Activated CD4-positive, alpha-beta T cell treated with anti-CD3 and anti-CD28 coated beads, Interleukin-2, Interleukin-6, amounts not matched to agents 100 ng/mL and 50 ng/mL, durations not matched to agents 16 hours and 8 hours (primary cell): ENCODE measurements at places on chromosomes 3 and 15.
A peak's percentile ranks its signal among the peaks of the same experiment; 100 is the strongest.

GRCh38 chr15:31036783-31037182 lies 45.4 kb upstream of the MTMR10 start:
- DNase-seq, result no peak

GRCh38 chr3:55615694-55616295 lies 128.7 kb upstream of the WNT5A start:
- no peak for DNase-seq

DNA sequence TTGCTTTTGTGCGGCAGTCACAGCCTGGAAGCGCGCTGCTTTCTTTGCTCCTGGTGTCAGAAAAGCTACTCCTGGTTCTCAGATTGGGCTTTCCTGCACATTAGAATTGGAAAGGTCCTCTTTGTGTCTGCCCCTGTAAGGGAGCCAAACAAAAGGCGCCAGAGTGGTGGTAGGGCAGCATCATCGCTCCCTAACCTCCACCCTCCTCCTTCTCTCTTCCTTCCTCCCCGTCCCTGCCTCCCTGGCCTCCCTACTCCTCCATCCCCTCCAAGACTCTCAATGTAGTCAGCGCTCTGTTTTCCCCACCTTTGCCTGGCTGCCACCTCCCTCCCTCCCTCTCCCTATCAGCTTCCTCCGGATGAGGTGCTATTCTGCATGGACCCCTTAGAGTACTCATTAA lies 65.3 kb downstream of the SH3GL3 start:
- DNase-seq, result no peak

DNA sequence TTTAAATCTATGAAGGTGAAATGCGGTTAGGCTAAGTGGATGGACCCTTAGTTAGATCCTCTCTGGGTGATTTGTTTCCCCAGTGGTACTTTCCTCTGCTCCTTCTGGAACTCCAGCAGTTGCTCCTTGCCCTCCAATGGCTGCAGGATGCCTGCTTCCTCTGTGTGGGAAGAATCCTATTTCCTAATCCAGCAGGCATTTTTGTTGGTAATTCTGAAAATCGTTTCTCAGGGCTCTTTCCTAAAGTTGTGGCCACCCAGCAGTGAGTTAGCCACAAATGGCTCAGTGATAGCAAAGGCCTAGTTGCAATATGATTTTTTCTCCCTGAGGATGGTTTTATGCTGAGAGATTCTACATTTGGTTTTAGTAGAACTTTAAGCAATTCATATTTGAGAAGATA lies 332.3 kb upstream of the C2CD4B start:
- DNase-seq, result no peak

DNA sequence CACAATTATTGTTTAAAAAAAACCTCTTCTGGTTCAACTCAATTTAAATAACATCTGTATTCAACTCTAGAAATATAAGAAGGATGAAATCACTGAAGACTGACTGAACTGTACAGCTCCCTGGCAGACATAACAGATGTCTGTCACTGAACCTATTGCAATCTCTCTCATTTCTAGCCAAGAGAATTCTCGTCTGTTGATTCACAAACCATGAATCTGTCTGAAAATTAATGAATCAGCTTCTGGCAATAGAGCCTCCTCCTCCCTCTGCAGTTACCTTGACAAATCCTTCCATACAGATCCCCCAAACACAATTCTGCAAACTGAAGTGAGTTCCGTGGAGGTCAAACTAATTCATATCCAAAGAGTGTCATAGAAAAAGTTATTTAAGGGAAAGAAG lies 561.4 kb downstream of the PYDC2 start:
- DNase-seq, result no peak

GRCh38 chr3:20916951-20917606 lies 731.1 kb upstream of the SGO1 start:
- no peak for DNase-seq

- no peak for DNase-seq
These were observed 95.7 kb downstream of the SUCNR1 start for GRCh38 chr3:151969026-151969642.

DNA sequence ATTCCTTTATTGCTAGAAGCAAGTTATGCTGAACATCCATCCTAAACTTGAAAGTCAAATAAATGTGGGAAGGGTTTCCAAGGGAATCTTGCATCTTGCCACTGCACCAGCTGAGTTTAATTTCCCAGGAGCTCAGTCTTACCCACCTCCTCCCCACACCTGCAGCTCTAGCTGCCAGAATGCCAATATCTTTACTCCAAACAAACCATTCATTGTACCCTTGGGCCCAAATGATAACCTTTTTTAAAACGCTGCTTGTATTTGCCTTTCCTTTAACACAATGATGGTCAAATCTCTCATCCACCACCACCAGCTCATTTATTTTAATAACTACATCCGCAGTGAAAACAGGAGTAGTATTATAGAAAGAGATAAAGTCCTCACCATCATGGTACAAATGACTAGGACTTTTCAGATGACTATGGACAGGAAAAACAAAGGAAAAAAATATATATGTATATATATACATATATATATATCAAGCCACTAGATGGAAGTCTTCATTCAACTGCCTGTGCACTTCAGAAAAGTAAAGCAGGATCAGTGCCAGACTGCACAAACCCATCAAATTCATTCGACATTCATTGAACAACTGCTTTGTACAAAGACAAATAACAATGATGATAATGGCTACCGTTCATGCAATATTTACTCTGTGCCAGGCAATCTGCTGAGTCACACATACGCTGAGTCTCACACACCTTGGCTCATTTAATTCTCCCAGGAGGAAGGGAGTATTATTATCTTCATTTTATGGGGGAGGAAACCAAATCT lies 44.0 kb downstream of the BFSP2 start:
- DNase-seq, result peak; percentile 51

DNA sequence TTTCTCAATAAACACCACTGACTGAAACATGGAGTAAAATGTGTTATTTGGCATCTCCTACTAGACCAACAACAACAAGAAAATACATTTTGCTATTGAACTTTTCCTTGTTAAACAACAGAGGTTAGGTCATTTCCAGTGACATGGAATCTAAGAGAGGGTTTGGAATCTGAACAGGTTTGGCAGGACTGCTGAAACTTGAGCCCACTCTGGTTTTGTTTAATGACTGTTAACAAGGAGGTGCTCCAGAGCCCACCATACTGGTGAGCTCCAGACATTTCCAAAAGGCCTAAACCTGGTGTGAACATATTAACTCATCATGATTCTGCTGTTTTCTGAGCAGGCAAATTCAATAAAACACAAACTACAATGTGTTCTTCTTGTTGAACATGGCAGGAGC lies 330.7 kb upstream of the TRIM42 start:
- DNase-seq, result no peak

DNA sequence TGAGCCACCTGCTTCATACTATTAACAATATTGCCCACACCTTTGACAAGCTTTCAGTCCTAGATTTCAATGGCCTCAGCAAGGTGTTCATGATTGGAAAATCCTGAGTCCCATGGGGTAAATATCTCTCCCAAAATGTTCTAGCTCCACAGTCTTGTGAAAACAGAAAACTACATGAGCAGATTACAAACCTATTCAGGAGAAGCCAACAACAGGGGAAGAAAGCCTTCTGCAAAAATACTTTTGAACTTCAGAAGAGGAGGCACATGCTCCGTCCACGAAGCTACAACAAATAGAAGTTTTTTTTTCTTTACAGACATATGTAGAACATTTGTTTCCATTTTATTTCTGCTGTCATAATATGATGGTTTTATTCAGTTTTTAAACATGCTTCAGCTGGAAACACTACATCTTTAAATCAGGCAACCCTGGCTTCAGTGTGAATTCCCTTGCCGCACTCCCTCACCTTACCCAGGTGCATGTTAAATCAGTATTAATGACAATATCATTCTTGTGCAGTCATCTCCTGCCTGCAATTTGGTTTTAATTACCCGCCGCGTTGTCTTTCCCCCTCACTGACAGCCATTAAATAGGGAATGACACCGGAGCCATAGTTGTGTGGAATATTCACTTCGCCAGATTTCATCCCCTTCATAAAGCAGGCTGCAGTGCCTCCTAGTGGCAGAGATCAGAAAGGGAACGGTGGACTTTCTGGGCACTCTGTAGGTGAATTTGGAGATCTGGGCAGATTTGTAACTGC lies 725.5 kb upstream of the ARRDC4 start:
- DNase-seq, result peak; percentile 32

GRCh38 chr3:181709537-181710279 lies 2.0 kb upstream of the SOX2 start:
- peak; percentile 75 for DNase-seq

- DNase-seq, result peak; percentile 37
These were observed 171.8 kb downstream of the TMEM108 start for GRCh38 chr3:133209871-133210550.

- no peak for DNase-seq
These were observed 407.8 kb downstream of the PLCL2 start for GRCh38 chr3:17292556-17292955.

DNA sequence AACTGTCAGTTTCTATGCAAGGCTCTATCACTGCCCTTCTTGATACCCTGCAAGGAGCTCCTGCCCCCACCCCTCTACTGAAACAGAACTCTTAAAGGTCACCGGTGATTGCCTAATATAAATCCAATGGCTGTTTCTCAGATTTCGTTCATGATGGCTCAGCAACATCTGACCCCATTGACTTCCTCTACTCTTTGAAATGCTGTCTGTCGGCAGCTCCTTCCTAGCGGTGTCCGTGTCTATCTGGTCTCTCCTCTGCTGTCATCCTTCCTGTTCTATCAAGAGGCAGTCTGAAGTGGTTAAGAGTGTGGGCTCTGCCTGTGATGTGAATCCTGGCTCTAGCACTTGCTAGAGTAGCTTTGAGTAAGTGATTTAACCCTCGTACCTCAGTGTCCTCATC lies 5.5 kb downstream of the TMEM266 start:
- DNase-seq, result peak; percentile 43

GRCh38 chr15:44101944-44102343 lies 93.1 kb downstream of the FRMD5 start:
- DNase-seq, result no peak

- no peak for DNase-seq
These were observed 12.8 kb upstream of the ARRDC4 start for GRCh38 chr15:97947465-97948260.

- DNase-seq, result peak; percentile 45
These were observed 106.6 kb downstream of the LRIG1 start for GRCh38 chr3:66394019-66394752.

DNA sequence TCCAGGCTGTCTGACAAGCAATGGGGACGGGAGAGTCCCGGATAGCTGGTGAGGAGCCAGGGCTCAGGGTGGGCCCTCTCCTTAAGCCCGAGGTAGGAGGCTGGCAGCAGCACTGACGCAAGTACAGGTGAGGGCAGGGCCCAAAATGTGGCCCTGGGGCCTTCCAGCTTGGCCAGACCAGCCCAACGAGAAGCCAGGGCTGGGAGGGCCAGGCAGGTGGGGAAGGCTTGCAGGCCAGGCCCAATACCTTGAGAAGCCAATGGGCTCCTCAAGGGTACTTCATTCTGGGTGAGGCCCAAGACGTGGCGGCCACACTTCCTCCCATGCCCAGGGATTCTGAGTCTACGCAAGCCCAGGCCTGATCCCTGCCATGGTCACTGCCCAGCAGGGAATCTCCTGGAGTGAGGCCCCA lies 37.2 kb downstream of the AMOTL2 start:
- no peak for DNase-seq

DNA sequence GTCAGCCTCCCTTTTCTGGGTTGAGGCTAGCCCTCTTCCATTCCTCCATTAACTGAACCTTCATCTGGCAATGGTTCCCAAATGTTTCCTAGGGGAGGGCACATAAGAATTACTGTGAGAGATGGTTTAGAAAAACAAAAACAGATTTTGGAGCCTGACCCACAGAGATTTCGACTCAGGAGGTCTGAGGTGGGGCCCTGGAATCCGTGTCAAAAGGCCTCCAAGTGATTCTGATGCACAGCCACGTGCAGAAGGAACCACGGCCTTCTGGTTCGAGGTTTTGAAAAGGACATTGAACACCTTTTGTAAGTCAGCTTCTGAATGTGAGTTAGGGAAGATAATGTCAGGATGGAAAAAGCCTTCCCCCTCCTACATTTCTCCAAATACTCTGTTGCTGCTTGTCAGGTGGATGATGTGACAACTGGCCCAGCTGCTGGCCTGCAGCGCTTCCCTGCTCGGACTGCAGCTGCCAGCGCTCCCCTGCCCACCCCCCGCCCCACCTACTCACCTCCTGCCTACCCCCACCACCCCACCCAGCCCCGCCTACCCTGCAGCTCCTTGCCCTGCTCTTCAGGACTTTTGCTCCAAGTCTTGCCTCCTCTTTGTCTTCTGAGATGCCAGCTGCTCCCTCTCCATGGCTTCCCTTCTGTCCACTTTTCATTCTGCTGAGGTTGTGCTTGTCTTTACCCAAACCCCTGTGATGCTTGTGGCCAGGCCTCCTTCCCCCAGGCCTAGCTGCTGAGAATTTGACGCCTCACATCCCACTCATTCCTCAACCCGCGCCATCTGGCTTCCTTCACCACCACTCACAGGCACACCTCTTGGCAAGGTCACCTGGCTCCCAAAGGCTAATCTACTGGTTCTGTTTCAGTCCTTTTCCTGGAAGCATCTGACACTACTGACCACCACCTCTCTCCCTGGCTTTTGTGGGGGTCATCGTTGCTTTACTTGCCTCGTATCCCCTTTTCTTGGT lies 6.6 kb downstream of the EHD4 start:
- peak; percentile 49 for DNase-seq

GRCh38 chr3:177102553-177102952 lies 94.7 kb downstream of the TBL1XR1 start:
- no peak for DNase-seq

DNA sequence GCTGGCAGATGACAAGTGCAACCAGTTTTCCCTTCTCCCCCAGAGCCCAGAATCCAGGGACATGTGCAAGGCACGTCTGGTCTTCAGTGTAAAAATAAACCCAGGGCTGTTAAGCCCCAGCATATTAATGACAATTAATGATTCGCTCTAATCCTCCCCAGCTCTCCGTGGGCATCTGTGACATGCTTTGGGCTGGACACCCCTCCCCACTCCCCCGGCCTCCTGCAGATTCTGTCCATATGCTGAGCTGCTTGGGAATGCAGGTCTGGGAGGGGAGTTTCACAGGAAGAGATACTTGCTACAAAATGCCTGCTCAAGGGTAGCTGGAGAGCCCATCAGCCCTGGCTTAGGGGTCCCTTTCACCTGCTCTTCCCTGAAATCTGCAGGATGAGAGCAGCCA lies 43.0 kb upstream of the NTRK3 start:
- no peak for DNase-seq

GRCh38 chr15:37016231-37016630 lies 84.1 kb downstream of the MEIS2 start:
- DNase-seq, result no peak

DNA sequence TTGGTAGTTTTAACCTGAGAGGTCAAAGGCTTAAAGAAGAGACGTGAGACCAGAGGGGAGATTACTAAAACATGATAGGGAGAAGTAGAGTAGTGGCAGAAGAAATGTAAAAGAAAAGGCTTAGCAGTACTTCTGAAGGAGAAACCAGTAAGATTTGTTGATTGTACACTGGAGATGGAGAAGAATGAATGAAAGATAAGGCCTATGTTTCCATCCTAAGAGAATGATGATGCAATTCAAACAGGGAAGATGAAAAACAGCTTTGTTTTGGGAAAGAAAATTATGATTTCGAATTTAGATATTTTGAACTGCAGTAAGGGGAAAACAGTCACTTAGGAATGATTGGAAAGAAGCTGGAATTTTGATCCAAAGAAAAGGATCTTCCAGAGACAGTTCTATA lies 97.4 kb upstream of the PLXND1 start:
- DNase-seq, result no peak
